ENCODE measurements at places on chromosomes 5 and 9. TPM values are rescaled to one million over a fixed set of nuclear protein-coding genes. Genes with fewer than 3 reads are reported as not detected.

DNA sequence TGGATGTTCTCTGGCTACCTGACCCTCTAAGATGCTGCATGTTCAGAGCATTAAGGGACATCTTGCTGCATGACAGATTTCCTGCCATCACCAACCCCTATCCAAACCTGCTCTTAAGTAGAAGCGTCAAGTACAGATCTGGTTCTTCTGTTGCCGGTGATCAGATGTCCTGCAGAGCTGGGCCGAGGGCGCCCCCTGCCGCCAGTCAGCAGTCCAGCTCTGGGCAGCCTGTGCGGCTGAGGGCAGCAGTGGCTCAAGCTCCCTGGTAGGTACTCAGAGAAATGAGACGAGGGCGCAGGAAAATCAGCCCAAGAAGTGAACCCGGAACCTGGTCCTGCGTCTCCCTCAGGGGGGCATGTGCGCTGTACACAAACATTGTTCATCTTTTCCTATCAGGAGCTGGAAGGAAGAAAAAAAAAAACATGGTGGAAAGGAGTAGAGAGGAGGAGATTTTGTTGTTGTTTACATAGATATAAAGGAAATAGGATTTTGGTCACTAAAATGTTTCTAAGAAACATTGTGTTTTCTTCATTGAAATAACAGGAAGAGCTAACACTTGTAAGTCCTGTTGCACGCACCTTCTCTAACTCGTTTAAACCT is 95.8 kb downstream of the CFAP90 start:
- H3K4me1 ChIP-seq: no peaks in the 10 kb centered on the region
- DNase-seq: peak; percentile 81
- no peak overlapping the region for H3K27ac ChIP-seq
- H3K4me3 ChIP-seq: no peak overlapping the region
- H3K36me3 ChIP-seq: no peaks in the 10 kb centered on the region
- H3K27me3 ChIP-seq: no peaks in the 10 kb centered on the region

DNA sequence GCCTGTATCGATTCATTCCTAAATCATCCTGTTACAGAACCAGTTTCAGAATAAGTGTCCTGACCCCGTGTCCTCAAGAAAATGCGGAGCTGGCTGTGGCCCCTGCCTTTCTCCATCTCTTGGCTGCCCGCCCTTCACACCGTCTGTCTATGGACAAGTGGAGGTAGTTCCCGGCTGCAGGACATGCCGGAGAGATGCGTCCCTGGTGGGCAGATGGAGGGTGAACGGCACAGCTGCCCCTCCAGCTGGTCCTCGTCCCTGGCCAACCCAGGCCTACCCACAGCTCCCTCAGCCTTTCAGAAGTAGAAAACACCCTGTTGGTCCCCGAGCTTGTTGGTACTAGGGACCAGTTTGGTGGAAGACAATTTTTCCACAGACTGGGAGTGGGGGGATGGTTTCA is 14.8 kb upstream of the EXOC3 start:
- H3K4me1 ChIP-seq: no peaks in the 10 kb centered on the region
- no peaks in the 10 kb centered on the region for H3K27me3 ChIP-seq
- no peaks in the 10 kb centered on the region for H3K36me3 ChIP-seq
- no peak for DNase-seq
- no peak overlapping the region for H3K27ac ChIP-seq

- peak within 1 kb of the TSS; percentile 96 for H3K27ac ChIP-seq
- no peaks in the 10 kb centered on the region for H3K27me3 ChIP-seq
- peak within 1 kb of the TSS; percentile 86 for H3K4me3 ChIP-seq
- DNase-seq: peak; percentile 93
- H3K4me1 ChIP-seq: peaks cover 16% of the 10 kb centered on the region
These were observed at the start of gene MTX3 for GRCh38 chr5:79990598-79991507. Gene MTX3, minus strand, starts transcription at chr5:79991262. Its CDS starts 24 bp downstream, at chr5:79991238.

DNA sequence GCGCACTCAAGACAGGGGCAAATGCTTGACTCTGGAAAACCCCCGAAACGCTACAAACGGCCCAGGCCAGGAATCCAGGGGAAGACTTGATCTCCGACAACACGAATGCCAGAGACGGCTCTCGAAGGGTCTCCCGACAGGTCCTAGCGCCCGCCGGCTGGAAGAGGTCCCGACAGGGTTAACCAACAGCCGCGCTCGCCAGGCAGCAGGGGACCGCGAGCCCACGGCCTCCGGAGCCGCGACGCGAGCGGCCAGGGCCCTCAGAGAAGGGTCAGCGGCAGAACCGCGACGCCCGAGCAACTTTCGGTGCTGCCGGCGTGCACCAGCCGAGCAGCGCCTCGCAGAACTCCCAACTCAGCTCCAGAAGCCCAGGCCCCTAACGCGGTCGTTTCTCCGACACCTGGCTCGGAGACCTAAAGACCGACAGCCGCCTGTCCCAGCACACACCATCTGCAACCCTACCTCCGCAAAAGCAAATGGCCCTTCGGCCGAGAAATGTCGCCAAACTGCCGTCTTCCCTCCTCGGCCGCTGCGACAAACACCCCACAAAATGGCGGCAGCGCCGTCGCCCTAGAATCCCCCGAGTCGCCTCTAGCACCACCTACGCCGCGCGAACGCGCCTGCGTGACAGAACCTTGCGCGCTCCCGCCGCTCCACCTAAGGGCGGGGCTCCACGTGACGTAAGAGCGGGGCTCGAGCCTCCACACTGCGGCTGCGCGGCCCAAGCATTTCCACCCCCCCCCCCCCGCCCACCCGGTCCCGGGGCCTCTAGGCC is at the start of gene CLK4:
Gene CLK4, minus strand, starts transcription at position 567 of the 775 bp plus-strand sequence. CDS start 3,634 bp downstream, outside the sequence.
- peak; percentile 97 for DNase-seq
- peaks cover 18% of the 10 kb centered on the region for H3K4me1 ChIP-seq
- H3K36me3 ChIP-seq: peaks cover 8% of the 10 kb centered on the region
- peaks cover 42% of the 10 kb centered on the region for H3K27me3 ChIP-seq

The LRRC8A gene
- total RNA-seq: 42.8 TPM

The CTXN3 gene
- total RNA-seq: 0.09 TPM
